ENCODE measurements at places on chromosomes 7 and 10.

DNA sequence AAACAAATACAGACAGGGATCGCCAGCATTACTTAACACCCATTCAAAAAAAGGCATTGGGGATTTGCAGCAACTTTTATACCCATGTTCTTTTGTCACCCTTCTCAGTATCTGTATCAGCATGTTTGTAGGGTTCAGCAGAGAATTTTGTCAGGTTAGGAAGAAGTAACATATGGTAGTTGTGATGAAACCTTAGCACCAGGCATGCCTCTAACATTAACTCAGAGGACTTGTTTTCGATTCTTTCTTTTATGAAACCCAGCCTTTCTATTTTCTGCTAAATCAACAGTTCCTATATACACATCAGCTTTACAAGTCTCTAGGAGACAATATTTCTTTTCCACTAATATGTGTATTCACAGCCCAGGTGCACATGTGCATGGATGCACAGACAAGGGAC is 22.4 kb upstream of the HDAC9 start:
- no peak for DNase-seq

- DNase-seq: no peak
Measured at GRCh38 chr10:62446627-62447026, 72.5 kb downstream of the ZNF365 start.

DNA sequence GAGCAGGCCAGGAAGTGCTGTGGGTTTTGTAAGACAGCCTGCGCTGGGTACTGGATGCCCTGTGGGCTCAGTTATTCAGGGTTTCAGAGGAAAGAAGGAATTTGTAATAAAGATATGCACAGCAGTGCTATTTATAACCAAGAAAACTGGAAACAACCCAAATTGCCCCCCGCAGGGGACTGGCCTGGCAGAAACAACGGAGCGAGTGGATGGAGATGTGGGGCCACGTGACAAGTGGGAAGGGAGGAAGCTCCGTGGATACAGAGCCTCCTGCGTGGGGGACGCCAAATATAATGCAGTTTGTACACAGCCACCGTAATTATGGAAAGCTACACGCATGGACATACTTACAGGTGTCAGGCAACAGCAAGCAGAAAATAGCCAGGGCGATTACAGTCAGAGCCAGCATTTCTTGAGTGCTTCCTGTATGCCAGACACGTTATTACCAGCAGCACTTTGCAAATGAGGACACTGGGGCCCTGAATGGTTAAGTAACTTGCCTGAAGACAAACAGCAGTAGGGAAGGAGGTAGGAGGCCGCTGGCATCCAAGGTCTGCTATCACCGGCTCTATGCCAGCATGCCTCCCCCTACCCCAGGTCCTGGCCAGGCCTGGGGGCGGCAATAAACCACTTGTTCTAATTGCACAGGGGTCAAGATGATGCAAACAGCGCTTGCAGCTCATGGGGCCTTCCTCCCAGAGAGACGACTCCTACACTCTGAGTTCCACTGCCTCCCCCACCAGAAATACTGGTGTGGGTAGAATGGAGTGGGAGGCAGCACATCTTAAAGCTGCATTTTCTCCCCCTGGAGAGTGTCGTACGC is 8.7 kb upstream of the CAMK2B start:
- no peak for DNase-seq

- no peak for DNase-seq
Measured at GRCh38 chr7:44114586-44115310, 8.6 kb downstream of the POLD2 start.

- DNase-seq: no peak
Measured at GRCh38 chr7:108282427-108282996, 152.4 kb upstream of the LAMB4 start.

- DNase-seq: no peak
Measured at GRCh38 chr10:15690031-15690430, 29.7 kb downstream of the ITGA8 start.

GRCh38 chr7:75795831-75796285 is 17.7 kb downstream of the CCL24 start:
- DNase-seq: no peak

DNA sequence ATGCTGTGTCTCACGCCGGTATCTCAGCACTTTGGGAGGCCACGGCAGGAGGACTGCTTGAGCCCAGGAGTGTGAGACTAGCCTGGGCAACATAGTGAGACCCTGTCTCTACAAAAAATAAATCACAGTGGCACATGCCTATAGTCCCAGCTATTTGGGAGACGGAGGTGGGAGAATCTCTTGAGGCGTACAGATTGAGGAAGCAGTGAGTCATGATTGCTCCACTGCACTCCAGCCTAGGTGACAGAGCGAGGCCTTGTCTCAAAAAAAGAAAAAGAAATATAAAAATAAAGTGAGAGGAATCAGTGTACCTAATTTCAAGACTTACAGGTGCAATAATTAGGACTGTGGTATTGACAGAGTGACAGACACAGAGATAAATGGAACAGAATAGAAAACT is 23.9 kb downstream of the SLC25A40 start:
- no peak for DNase-seq

DNA sequence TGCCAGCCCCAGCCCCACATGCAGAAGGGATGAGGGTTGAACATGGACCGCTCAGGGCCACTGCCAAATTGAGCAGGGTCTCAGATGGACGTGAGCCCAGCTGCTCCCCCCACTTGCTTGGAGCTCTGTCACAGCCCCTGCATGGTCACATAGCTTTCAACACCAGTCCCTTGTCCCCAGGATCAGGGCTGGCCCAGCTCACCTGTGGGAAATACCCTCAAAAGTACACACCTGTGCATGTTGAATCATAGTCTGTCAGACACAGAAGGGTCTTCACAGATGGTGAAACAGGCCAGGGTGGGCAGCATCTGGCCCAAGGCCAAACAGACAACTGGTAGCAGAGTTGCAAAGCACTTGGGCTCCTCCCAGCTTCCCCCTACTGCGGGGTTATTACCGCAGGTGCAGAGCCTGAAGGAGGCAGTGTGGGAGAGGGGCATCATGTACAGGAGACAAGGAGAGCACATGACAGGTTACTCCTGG is 77.6 kb upstream of the UNC5B start:
- DNase-seq: no peak

DNA sequence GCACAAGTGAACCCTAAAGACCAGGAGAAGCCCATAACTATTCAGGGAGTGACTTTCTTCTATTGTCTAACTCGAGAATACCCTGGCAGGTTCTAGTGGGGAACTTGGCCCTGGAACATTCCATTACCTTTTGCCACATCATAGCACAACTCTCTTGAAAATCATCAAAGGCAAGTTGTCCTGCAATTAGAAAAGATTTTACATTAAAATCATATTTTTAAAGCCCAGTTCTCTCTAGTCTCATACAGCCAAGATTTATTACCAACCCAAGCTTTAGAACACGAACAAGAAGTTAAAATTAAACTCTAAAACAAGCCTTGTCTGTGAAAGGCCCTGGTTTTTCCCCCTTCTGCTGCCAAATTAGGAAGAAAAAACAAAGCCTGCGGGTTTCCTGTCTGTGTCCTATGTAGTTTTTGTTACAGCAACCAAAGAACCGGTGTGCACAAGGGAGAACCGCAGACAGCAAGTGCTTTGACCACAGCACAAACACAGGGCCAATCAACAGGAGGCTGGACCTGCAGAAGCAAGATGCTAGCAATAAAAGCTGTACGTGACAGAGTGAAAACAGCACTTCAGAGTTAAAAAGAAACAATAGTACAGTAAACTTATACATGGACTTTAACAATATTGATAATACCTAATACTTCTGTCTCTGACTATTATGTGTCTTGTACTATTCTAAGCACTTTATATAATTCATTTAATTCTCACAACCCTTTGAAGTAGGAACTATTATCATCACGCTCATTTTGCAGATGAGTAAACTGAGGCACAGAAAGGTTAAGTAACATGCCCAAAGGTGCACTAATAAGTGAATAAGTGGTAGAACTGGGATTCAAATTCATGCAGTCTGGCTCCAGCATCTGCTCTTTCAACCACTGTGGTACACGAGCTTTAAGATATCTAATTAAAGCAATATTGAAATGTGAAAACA is 65.8 kb downstream of the STK17A start:
- peak; percentile 70 for DNase-seq

DNA sequence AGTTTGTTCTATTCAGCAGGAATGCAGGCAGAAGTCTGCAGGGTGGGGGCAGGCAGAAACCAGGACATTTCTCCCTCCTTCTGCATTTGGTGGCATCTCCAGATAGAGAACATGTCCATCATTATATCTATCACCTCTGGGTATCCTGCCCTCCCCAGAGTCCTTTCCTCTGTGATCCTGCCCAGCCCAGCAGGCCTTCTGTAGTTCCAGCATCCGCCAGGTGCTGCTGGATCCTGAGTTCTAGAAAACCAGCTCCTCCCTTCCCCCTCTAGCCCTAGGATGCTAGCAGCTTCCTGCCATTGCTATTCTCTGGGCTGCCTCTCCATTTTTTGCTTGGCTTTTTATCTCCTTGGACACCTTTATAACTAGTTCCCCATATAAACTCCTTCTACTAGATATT is 180.3 kb downstream of the KCNMA1 start:
- DNase-seq: no peak

- no peak for DNase-seq
Measured at GRCh38 chr7:99383791-99384370, 9.4 kb downstream of the ARPC1B start.

- DNase-seq: no peak
Measured at GRCh38 chr10:29202386-29202940, 86.4 kb upstream of the LYZL1 start.

DNA sequence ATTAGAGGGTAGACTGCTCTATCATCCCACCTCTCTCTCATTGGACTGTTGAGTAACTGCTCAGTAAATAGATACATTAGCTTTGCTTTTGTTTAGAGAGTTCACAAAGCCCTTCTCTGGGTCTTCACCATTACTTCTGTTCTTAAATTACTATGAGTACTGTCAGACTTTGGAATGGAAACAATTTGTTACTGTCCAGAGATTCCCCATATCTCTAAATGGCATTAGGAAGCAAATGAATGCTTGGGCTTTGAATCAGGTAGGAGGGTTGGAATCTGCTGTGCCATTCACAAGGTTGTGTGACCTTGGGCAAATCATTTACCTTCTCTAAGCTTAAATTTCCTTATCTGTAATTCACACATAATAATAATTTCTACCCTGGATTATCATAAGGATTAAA is 541.0 kb upstream of the FZD8 start:
- no peak for DNase-seq

GRCh38 chr7:17402628-17403278 is 104.3 kb downstream of the AHR start:
- DNase-seq: no peak

DNA sequence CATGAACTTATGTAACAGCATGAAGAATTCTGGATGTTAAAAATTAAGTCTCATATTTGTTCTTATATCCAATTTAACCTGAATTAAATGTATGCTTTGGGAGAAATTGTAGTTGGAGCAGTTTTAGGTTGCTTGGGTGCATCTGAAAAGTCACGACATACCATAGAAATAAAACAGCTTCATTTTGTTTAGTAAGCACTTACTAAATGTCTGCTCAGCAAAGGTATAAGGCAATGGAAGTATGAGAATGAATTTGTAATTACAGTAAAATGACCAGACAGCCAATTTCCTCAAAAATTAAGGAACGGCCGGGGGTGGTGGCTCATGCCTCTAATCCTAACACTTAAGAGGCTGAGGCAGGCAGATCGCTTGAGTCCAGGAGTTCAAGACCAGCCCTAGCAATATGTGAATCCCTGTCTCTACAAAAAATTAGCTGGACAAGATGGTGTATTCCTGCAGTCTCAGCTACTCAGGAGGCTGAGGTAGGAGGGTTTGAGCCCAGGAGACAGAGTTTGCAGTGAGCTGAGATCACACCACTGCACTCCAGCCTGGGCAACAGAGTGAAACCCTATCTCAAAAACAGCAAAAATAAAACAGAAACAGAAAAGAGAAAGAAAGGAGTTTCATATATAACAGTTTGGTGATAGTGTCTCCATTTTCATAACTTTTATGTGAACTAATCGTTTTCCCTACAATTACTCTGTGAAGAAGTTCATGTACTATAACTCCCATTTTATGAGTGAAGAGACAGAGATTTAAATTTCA is 47.2 kb upstream of the KLF6 start:
- DNase-seq: no peak

DNA sequence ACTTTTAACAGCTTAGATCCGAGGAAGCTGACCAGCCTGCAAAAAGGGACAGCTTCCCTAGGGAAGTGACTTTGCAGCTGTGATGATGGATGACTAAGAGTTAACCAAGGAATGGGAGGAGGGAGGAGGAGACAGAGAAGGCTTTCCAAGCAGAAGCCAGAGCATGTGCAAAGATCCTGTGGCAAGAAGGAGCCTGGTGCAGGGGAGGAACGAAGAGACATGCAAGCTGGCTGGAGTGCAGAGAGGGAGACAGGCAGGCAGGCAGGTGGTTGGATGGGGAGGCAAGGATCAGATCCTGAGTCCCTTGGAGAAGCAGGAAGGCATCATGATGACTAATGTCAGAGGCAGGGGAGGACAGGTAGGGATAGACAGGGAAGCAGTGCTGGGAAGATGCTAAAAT is 148.8 kb downstream of the PFKFB3 start:
- no peak for DNase-seq

GRCh38 chr7:7977774-7978173 is 9.2 kb downstream of the GLCCI1 start:
- DNase-seq: no peak

DNA sequence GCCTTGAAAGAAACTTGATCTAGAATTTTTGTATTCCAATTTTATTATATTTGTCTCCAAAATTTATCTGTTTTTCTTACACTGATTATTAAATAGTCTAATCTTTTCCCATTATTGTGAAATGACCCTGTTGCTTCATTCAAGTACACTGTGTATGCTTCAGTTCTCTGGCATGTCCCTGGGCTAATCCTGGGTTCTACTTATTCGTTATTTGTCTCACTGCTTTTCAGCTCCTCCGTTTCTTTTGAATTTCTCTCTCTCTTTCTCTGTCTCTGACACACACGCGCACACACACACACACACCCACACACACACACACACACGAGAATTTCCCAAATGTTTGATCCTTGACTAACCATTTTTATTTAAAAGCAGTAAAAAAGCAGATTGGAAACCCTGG is 768.6 kb downstream of the NRG3 start:
- no peak for DNase-seq

DNA sequence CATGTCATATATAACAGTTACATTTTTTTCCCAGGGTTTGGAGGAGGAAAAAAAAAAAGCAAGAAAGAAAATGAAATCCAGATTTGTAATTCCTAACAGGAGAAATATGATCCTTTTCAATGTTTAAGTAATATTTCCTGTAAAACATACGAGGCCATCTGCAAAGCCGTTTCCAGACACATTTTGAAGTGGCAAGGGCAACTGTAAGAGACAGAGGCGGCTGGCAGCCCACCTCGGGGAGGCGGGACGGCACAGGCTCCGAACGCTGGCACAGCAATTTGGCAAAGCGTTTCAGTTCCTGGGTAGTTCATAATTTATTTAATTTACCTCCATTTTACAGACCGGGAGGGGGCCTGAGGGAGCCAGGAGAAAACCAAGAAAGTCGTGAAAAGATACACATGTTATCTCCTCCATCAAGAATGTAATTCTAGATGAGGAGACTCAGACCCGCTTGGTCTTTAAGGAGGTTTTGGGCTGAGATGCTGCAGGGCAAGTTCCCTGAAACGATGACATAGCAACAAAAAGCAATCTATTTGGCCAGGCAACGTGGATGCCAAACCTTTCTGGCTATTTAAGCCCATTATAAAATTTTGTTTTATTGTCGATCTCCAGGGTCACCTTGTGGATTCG is 448.5 kb upstream of the MKI67 start:
- DNase-seq: peak; percentile 27

GRCh38 chr7:128105228-128106022 is 74.2 kb upstream of the LRRC4 start:
- no peak for DNase-seq
